NCI-H2081 treated with DMSO at 0.1 percent for 48 hours (cell line): ENCODE measurements at places on chromosomes 5 and 9.

GRCh38 chr9:107711542-107711941 lies 222.0 kb upstream of the KLF4 start:
- DNase-seq: no peak

DNA sequence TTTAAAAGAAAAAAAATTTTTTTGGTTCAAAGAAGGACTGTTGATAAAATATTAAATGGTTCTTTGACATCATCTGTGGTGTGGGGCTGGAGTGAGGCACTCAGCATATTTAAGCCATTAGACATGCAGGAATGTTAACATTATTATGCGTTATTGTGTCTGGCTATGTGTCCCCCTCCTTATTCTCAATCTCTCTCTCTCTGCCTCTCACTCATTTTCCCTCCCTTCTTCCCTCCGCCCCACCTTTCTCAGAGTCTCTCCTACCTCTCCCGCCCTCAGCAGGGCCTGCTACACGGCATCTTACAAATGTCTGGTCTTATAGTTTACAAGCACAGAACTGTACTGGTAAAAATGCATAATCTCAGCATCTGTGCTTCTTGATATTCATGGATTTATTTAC lies 287.8 kb upstream of the TMEM161B start:
- DNase-seq: no peak

- DNase-seq: no peak
Observed at GRCh38 chr5:112958093-112959088, 18.2 kb upstream of the DCP2 start.

DNA sequence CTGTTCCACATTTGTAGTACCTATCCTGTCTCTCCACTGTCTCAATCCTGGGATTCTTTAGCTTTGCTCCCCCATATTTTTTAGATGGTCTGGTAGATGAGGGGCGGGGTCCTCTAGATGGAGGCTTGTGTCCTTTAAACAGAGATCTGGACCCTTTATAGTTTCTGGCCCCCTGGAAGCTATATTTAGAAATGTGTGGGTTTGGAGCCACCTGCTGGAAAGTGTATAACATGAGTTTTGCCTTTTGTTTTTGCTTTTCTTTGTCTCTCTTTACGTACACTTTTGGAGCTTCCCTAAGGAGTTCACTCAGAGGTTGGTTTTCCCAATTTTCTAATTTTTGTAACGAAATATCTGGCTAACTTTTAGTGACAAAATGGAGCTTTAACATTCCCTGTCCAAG lies 110.7 kb downstream of the CFAP95 start:
- DNase-seq: no peak

GRCh38 chr5:57659886-57660285 lies 177.3 kb upstream of the ACTBL2 start:
- no peak for DNase-seq

DNA sequence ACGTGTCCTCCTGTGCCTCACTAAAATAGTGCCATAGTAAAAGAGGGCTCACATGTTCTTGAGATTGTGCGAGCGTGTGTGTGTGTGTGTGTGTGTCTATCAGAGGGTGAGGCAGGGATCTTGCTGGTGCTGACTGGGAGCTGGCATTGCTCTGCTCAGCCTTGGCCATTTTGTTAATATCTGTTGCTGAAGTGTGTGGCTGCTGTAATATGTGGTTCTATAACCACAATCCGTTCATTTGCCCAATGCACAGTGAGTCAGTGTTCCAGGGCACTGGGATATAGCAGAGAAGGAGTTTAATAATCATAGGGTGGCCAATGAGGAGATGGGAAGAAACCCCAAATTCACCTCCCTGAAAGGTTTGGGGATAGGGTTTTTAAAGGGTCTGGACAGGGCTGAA lies 61.3 kb downstream of the RASGRF2 start:
- DNase-seq: no peak

- DNase-seq: no peak
Observed at GRCh38 chr9:88391236-88391635, 3.0 kb downstream of the SPIN1 start.

- DNase-seq: no peak
Observed at GRCh38 chr5:17150531-17150930, 66.9 kb upstream of the BASP1 start.

DNA sequence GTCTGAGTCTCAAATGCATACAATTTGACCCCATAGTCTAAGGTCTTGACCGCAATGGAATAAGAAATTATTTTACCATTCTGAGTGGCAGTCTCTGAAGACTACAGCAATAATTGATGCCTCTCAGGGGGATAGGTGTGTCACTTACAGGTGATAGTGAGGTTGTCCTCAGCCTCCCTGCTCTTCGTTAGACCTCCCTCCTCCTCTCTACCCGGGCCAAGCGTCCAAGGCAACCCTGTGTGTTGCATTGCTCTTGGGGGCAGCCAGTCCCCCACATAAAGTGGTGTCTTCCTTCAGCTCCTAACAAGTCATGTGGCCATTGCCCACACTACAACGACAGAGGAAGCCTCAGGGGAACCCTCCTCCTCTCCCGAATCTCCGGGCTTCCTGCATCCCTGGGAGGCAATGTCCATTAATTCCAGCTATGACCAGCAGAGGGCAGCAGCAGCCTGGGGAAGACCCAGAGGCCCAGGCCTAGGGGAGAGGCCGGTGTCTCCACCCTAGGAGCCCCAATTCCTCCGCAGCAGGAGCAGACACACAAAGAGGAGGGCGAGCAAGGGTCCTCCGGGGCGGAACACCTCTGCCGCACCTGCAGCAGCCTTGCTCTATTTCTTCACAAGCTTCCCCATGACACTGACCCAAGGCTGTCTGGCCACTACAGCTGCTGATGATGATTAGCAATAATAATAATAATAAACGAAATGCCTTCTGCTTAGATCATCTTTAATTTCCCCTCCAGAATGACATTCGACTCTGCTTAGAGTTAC lies 134.8 kb downstream of the KCNIP1 start:
- no peak for DNase-seq

DNA sequence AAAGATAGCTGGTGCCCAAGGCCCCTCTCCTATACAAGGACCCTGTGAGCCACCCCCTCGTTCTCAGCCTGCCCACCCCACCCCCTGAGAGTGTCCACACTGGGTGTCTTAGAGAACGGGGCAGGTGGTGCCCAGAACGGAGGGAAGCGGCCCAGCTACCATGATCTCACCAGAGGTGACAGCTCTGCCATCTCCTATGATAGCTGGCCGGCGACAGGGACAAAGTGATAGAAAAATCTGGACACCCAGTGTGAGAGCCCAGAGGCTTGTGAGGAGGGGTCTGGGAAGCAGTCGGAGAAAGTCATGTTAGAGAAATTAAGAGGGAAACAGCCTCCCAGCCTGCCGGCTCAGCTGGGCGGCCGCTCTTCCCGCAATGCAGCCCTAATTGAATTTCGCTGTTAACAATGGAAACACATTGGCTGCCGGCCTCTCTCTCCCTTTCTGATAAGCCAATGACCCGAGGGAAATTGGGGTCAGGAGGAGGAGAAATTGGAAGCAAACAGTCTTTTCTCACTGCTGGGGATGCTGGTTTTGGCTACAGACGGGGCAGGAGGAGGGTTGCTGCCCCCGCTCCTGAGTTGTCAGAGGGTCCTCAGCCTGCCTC lies 32.3 kb downstream of the HK3 start:
- no peak for DNase-seq

DNA sequence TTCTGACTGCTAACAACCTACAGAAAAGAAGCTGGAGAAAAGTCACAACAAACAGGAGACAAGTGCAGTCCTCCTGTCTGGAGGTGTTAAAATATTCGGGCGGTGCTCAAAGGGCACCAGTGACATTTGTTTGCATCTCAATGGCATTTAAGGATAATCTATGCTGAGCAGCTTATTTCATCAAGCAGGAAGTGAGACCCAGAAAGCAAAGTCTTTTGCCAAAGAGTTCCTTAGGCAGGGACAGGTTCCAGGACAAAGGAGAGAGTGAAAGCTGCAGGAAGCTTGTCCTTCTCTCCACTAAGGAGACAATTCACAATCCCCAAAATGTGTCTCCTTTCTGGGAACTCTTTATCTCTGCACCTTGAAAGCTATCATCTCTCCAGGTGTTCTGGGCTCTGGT lies 38.7 kb upstream of the CDK20 start:
- no peak for DNase-seq

GRCh38 chr9:75615284-75615683 lies 275.2 kb upstream of the PCSK5 start:
- DNase-seq: peak; percentile 8

DNA sequence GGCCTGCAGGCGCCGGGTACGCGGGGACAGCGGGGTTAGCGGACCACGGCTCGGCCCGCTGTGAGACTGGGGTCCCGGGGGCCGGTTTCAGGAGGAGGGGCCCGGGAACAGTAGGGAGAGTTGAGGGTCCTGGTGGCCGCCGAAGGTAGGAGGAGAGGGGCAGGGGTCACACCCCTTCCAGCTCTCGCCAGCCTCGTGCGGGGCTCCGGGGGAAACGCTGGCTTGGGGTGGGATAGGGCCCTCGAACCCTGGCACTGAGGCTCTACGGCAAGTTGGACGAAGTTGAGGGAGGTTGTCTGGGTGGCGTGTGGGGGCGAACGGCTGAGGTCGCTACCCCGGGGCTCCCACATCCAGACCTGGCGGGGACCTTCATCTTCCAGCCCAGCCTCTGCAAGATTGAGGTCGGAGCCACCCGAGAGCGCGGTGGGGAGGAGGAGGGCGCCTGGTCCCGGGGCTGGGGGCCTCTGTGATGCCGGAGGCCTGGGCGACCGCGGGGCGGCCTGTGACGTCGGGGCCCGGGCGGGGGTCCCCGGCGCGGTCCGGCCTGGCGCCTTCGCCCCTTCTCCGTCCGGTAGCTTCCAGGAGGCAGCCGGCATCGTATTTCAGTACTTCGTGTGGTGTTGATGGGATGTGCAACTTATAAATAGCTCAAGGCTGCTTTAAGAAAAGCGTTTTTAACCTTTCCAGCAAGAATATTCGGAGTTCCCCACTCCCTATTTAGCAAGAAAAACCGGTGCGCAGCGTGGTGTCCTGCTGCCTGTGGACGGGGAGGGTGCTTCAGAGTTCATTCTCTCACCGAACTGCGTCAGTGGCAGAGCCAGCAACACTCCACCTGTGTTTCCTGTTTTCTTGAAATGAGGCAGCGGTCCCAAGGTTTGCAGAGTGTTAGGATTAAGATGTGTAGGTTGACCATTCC lies 902 bp downstream of the HABP4 start:
- DNase-seq: no peak

DNA sequence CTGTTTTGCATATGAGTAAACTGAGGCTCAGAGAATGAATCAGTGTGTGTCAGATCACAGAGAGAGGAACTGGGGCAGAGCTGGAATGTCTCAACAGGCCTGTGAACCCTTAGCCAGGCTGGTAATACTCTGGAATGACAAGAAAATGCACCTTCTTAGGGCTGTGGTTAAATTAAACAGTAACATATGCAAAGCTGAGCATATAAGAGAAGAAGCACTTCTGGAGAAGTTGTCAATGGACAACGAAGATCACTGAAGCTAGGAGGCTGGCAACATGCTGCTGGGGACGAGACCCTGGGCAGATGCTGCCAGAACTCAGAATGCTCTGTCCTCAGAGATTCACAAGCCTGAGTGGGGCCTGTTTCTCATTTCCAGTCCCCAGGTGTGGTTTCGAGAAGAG lies 64.6 kb upstream of the EPB41L4B start:
- no peak for DNase-seq

GRCh38 chr9:122095010-122095767 lies 2.1 kb upstream of the TTLL11 start:
- DNase-seq: no peak
